Myometrial cell (primary cell): ENCODE measurements at places on chromosomes 12 and 14. TPM values are rescaled to one million over a fixed set of nuclear protein-coding genes. Genes with fewer than 3 reads are reported as not detected.

Gene HOXC12
- total RNA-seq: not detected in 2 replicates

Gene LRP1-AS
- total RNA-seq: not detected in 2 replicates

Gene C12orf76
- total RNA-seq: 6.7 and 31.4 TPM in 2 replicates

Gene TAS2R14
- 0.29 and 1.4 TPM in 2 replicates for total RNA-seq

Gene CLEC2B
- 13.8 and 17.4 TPM in 2 replicates for total RNA-seq

Gene ALG10B
- 0.86 and 1.6 TPM in 2 replicates for total RNA-seq

Gene FBLN5
- 145 and 152 TPM in 2 replicates for total RNA-seq
